ENCODE measurements at places on chromosomes 16 and 17.

DNA sequence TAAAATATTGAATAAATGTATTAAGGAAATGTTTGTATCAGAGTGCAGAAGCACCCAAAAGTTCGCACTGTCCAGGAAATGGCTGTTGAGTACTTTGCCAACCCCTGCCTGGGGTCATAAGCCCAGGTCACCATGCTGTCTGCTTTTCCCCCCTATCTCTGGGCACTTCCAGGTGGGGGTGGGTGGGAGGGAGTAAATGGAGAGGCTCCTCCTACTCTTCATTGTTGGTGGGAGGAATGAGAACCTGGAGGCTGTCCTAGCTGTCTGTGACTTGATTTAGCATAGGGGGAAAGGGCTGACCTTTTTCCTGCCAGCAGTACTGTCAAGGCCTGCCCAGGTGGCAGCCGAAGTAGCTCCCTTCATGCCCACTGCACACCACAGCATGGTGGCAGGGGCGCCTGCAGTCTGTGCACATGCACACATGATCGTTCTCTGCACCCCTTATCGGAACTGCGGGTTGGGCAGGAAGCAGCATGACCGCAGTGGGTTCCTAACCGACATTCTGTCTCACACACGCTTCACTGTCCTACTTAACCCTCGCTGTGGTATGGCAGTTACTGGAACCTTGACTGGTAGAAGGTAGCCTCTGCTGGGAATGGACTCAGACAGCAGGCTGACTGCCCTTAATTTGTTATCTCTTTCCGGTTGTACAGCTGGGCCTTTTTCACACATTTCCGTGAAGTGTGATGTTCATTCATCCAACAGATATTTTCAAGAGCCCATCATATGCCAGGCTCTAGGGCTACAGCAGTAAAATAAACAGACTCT, 41.5 kb downstream of the LDHD start:
- DNase-seq = peak; percentile 69

- peak; percentile 21 for DNase-seq
Measured at GRCh38 chr17:77011173-77012011, 129.4 kb upstream of the SEC14L1 start.

GRCh38 chr17:41308251-41308917, 725 bp downstream of the KRTAP16-1 start:
- DNase-seq = peak; percentile 33

GRCh38 chr17:44067545-44067940, 1.1 kb upstream of the LSM12 start:
- no peak for DNase-seq

DNA sequence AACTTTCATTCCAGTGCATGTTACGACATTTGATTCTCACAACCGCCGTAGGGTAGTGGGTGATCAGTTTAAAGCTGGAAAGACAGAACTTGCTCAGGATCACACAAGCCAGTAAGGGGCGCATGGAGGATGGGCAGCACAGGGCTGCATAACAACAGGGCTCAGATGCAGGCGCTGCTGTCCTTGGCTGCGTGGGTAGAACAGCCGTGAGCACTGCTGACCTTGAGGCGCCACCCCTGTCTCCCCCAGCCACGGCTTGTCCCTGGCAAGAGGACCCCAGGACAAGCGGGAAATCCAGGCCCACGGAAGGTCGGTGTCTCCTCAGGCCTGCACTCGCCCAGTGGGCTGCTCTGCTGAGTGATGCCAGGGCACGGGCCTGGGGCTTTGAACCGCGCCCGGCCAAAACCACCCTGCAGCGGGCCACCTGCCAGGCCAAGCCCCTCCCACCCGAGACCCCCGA, 84.7 kb downstream of the LMF1 start:
- no peak for DNase-seq

All from activated T-helper 9 cell treated with anti-CD3 and anti-CD28 coated beads, Interleukin-2, amount 50 U/mL, for 16 hours (primary cell).